Nucleus accumbens (tissue), 56 donors: ENCODE measurements at places on chromosomes 3 and 15.

GRCh38 chr15:72740219-72740618 is 43.3 kb downstream of the ADPGK start:
- no peak for DNase-seq

GRCh38 chr15:69093614-69094013 is 66.8 kb upstream of the GLCE start:
- DNase-seq: no peak

DNA sequence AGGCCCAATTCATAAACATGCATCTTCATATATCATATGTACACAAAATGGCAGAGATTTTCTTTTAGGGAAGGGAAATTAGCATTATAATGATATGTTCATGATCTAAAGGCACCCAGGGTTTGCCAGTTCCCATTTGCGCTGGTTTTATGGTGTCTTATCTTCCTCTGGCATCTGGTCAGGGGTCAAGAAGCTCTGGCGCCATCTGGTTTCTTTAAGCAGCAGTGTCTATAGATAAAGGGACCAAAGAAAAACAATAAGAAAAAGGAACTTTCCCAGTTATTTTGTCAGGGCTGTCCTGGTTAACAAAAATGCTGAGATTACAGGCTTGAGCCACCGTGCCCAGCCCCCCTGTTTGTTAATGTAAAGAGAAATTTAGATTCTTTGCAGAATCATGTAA is 3.3 kb upstream of the DCP1A start:
- DNase-seq: no peak

DNA sequence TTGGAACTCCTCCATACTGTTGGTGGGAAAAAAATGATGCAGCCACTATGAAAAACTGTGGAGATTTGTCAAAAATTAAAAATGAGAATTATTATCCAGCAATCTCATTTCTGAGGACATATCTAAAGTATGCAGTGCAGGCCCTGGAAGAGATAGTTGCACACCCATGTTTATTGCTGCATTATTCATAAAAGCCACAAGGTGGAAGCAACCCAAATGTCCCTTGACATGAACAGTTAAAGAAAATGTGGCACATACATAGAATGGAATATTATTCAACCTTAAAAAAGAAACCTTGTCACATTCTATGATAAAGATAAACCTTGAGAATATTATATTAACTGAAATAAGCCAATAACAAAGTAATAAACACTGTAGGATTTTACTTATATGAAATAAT is 80.9 kb upstream of the ARHGEF26 start:
- DNase-seq: no peak
